ENCODE measurements at places on chromosomes 2 and 18.

DNA sequence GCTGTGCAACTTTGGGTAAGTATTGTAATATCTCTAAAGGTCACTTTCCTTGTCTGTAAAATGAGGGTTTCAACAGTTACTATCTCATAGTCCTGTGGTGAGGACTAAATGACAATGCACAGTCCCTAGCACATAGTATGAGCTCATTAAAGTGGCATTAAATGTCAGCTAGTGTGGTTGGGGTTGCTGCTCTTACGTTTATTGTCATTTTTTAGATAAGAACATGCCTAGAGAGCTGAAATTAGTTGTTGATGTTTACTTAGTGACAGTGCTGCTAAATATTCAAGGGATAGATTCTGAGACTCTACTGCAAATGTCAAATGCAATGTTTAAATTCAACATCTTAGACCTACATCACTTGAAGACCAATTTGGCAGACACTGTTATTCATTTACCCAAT, 356.1 kb upstream of the ETAA1 start:
- no peak for DNase-seq

GRCh38 chr2:96464651-96465050, 40.5 kb downstream of the NEURL3 start:
- no peak for DNase-seq

DNA sequence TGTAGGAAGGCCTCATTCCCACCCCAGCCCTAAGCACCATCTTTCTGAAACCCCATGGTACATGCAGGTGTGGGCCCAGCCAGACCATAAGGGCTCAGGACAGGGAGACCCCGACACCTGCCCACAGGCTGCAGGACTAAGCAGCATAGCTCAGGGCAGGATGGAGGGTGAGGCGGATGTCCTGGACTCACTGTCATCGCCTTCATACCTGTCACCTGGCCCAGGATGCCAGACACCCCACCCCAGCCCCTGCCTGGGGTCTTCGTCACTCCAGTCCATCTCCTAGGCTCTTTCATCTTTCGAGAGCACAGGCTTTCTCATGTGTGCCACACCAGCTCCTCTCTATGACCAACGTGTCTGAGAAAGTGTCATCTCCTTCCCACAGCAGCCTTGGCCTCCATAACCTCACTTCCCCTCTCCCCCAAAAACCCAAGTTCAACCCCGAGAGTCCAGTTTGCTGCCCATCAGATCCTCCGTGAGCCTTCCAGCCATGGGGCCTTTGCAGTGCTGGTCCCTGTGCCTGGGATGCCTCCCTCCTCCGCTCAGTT, 71.5 kb downstream of the EMX1 start:
- no peak for DNase-seq

DNA sequence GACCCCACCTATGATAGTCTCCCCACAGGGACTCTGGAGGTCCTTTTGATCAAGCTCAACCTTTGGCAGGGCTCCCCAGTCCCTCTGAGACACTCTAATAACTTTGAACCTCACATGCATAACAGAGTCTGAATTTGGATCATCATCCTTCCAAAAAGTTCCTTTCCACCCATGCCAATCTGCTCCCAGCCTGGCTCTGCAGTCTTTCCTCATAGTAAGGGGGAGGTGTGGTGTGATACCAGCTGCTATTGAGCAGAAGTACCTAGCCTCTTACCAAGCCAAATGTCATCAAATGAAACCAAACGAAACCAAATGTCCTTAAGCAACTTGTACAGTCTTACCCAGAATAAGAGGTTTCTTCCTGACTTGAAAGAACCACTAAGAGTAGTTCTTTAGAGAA, 36.5 kb downstream of the DTNA start:
- no peak for DNase-seq

DNA sequence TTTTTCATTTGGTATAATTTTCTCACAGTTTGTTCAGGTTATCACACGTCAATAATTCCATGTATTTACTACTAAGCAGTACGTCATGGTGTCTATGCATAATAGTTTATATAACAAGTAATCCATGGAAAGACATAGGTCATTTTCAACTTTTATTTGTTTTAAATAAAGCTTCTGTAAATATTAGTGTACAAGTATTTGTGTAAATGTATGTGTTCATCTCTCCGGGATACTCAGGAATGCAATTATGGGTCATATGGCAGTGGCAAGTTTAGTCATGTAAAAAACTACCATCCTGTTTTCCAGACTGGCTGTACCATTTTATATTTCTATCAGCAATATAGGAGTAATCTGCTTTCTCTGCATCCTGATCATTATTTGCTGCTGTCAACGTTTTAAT, 231.1 kb upstream of the ZNF804A start:
- no peak for DNase-seq

DNA sequence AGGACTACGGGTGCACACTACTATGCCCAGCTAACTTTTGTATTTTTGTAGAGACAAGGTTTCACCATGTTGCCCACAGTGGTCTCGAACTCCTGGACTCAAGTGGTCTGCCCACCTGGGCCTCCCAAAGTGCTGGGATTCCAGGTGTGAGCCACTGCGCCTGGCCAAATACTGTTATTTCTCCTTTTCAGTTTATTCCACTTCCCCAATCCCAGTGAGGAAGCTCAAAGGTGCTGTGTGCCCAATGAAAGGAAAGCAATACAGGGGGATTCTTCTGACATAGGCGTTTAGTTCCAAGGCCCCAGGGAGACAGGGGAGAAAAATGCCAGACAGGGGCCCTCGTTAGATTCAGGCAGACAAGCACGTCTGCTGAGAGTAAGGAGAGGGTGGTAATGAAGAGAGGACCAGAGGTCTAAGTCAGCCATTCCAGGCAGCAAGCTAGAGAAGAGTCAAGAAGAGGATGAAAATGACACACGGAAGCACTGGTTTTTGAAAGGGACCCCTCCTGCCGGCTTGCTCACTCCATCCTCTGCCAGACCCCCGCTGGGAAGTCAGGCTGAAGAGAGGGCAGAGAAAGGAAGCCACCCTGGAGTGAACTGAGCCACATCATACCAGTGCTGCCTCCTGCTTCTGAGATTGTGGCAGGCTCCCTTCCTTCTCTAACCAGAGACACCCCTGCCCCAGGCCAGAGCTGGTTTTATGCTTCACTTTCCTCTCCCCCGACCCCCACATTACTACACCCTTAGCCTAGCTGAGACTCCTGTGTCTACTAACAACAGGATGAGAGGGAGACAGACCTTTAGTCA, 6.7 kb downstream of the INO80C start:
- no peak for DNase-seq
